Airway epithelial cell (primary cell): ENCODE measurements at places on chromosomes 3 and 15. TPM values are rescaled to one million over a fixed set of nuclear protein-coding genes. Genes with fewer than 3 reads are reported as not detected.

Gene FANCD2OS
- 2.3 TPM in 1 of 2 replicates, not detected in the other for total RNA-seq

Gene MAP1A
- total RNA-seq, result 0.51 and 0.99 TPM in 2 replicates

Gene PRSS50
- total RNA-seq, result not detected in 2 replicates

Gene TLR9
- total RNA-seq, result 0.07 TPM in 1 of 2 replicates, not detected in the other

Gene KNG1
- not detected in 2 replicates for total RNA-seq

Gene PLSCR2
- not detected in 2 replicates for total RNA-seq

Gene TGM5
- total RNA-seq, result 0.92 and 2.1 TPM in 2 replicates

Gene WDR72
- total RNA-seq, result not detected in 2 replicates

Gene GABRR3
- not detected in 2 replicates for total RNA-seq

Gene DUOX1
- 39.9 and 59.4 TPM in 2 replicates for total RNA-seq

Gene C2CD4A
- 1.3 and 2.1 TPM in 2 replicates for total RNA-seq

Gene RUBCN
- total RNA-seq, result 16.2 and 23.8 TPM in 2 replicates

Gene KAT2B
- total RNA-seq, result 2.0 and 5.5 TPM in 2 replicates

Gene CX3CR1
- total RNA-seq, result not detected in 2 replicates

Gene NR2E3
- not detected in 2 replicates for total RNA-seq

Gene KPNA1
- total RNA-seq, result 17.7 and 29.8 TPM in 2 replicates

Gene DPPA2
- not detected in 2 replicates for total RNA-seq

Gene PGBD4
- total RNA-seq, result 0.23 and 0.63 TPM in 2 replicates

Gene ACTRT3
- 1.7 and 1.9 TPM in 2 replicates for total RNA-seq
